Activated CD8-positive, alpha-beta memory T cell treated with anti-CD3 and anti-CD28 coated beads for 1 hour (primary cell): ENCODE measurements at places on chromosomes 6 and 20.

- DNase-seq, result no peak
Observed at GRCh38 chr6:137365707-137366437, 128.3 kb downstream of the OLIG3 start.

DNA sequence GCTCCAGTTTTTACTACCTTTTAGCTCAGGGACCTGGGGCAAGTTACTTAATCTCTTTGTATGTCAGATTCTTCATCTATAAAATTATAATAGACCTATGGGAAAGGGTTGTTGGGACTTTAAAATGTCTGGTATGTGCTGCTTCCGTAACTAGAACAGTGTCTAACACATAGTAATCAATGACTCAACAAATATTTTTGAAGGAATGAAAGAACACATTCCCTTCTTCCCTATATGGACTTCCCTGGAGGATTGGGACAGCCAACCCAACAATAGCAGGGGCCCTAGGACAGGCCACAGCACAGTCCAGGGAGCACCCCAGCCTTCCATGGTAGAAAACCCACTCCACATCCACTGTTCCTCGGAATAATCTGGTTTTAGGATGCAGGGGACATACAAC, 50.7 kb upstream of the TPD52L1 start:
- DNase-seq, result no peak

DNA sequence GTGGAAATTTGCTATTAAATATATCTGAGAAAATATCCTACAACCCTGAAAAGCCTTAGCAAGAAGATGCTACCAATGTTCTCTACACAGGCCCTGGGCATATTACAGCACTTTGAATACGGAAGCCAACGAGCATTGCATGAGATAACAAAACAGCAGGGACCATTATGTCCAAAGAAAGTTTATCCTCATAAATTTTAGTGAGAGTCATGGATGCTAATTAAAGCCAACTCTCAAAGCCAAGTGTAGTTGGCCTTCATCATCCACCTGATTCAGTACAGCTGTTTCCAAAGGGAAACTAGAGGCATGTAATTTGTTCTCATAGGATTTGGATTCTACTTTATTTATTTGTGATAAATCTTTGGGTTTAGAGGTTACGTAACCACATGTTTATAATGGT, 564.8 kb downstream of the RFPL4B start:
- DNase-seq, result no peak

GRCh38 chr20:57102566-57102965, 163.9 kb downstream of the BMP7 start:
- no peak for DNase-seq

DNA sequence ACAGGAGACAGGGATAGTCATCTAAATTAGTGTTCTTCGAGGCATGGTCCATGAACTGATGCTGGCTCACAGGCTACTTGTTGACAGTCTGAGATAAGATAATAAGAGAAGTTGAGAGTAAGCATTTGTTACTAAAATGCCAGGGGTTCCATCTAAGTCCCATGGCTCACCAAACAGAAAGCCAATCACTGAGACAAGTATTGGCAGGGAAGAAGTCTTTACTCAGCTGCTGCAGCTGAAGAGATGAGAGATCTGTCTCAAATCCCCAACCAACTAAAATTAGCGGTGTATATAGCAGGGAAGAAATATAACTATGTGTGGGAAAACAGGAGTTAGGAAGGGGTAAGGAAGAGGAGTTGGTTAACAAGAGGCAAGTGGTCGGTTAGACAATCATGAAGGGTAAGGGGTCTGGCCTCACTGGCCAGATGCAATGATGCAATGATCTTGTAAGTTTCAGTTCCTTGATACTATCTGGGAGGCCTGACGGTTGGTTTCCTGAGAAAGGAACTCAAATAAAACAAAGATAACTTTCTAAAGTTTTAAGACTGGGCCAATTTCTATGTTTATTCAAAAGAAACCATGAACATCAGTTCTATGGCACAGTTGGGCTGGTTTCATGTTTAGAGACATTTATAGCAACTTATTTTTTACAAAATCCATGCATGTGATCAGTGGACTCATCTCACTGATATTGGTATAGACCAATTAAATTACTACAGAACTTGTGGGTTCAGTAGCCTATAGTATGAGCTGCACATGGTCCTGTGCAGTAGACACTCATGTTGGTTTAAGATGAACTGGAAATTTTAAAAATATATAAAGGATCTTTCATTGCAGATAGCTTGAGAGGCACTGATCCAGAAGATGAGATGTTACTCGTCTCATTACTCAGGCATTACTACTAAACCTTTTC, 9.9 kb upstream of the HEBP2 start:
- no peak for DNase-seq

DNA sequence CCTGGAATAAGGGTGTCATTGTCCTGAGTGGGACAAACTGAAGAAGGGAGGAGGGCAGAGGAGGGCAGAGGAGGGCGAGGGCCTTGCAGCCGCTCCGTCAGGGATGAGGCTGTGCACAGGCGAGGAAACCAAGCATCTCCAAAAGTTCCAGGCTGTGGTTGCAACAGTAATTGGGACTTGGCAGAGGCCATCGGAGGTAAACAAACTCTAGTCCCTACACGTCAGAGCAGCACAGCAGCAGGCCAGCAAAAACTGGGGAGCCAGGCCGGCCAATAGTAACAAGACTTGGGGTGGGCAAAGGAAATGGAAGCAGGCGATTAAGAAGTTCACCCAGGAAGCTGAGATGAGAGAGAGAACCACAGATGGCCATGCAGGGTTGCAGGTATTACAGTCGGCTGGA, 142.8 kb downstream of the SMOC2 start:
- DNase-seq, result no peak

GRCh38 chr6:144360401-144360800, 75.3 kb downstream of the UTRN start:
- DNase-seq, result no peak

GRCh38 chr20:53905820-53906191, 164.6 kb downstream of the BCAS1 start:
- DNase-seq, result no peak

DNA sequence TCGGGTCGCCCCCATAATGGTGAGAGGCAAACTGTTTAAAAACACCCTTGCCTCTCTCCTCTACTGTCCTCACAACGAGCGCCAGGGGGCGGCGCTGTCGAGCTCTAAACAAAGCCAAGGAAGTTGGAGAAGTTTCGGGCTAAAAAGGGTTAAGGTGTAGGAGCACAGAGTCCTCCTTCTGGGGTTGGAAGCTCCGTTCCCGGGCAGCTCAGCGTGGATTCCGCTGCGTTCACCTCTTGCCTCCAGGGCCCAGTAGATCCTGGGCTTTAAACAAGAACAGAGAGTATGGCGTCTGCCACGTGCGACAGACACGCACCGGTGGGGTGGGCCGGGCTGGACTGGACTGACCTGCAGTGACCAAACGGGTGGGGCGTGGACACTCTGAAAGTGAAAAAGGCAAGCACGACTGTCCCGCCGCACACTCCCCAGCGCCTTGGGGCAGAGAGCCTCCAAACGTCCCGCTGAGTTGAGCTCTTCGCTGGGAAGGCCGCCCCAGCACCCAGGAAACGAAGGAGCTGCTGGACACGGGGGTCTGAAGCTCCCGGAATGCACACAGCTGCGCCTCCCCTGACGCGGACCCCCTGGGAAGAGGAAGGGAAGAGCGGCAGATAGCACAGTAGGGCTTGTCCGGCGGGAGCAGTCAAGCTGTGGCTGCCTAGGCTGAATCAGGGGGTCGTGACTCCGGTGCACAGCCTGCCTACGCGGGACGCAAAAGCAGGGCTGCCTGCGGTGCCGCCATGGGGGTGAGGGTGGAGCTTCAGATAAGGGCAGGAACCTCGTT, 1.6 kb upstream of the THBD start:
- DNase-seq, result no peak

DNA sequence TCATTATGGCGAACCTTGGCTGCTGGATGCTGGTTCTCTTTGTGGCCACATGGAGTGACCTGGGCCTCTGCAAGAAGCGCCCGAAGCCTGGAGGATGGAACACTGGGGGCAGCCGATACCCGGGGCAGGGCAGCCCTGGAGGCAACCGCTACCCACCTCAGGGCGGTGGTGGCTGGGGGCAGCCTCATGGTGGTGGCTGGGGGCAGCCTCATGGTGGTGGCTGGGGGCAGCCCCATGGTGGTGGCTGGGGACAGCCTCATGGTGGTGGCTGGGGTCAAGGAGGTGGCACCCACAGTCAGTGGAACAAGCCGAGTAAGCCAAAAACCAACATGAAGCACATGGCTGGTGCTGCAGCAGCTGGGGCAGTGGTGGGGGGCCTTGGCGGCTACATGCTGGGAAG, 22.5 kb upstream of the PRND start:
- no peak for DNase-seq

DNA sequence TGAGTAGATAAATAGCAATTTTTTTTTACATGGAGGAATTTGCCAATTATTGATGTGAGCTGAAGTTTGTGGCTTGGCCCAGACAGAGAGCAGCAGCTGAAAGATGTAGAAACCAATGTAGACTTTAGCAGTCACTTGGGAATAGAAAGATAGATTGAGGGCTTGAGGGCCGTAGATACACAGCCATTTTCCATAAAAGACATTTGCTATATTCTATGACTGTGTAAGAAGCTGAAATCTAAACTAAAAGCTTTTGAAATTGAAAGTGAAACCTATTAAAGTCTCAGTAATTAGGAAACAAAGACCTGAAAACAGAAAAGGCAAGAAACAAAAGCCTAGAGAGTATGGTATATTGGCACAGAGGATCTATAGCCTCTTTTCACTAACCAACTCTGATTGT, 332.7 kb downstream of the CENPW start:
- no peak for DNase-seq

DNA sequence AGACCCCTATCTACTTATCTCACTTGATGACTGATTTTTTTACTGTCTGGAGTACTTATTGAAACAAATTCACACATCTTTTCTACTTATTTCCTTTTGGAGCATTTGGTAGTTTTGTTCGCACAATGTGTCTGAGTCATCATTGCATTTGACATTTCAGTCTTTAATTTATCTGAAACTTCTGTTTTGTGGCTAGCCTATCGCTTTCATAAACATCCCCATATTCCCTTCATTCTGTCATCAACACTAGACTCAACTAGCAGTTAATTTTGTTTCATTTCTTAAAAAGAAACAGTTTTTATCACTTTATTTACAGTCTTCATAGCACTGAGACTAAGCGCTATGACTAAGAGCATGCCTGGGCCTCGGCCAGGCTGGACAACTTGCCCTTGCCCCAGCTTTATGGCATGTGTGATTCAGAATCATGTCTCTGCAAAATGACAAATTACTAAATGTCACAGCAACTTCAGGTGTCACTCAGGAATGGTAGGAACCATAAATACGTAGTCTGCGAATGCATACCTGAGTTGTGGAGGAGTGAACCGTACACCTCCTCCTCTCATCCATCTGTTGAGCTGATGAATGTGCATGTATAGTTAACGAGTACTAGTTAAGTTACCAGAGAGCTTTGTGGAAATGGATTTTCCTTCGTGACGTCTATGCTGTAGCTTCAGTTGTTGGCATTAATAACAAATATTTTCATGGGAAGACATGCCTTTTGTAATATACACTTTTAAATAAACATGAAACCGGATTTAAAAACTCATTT, 16.2 kb downstream of the L3MBTL3 start:
- DNase-seq, result no peak

DNA sequence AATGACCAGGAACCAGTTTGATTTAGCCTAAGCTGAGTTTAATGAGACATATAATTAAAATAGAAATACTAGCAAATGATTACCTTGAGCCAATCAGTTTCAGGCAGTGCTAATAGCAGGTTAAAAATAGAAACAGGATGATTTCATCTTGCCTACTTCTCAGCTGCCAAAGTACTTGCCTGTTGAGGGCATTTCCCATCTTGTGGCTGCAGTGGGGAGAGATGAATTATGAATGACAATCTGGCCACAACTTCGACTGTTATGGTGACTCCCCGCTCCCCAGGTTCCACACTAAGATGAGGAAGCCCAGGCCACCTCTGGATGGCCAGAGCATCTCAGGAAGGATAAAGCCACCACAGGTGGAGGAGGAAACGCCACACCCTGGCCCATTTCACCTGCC, 31.3 kb downstream of the MBOAT1 start:
- no peak for DNase-seq

DNA sequence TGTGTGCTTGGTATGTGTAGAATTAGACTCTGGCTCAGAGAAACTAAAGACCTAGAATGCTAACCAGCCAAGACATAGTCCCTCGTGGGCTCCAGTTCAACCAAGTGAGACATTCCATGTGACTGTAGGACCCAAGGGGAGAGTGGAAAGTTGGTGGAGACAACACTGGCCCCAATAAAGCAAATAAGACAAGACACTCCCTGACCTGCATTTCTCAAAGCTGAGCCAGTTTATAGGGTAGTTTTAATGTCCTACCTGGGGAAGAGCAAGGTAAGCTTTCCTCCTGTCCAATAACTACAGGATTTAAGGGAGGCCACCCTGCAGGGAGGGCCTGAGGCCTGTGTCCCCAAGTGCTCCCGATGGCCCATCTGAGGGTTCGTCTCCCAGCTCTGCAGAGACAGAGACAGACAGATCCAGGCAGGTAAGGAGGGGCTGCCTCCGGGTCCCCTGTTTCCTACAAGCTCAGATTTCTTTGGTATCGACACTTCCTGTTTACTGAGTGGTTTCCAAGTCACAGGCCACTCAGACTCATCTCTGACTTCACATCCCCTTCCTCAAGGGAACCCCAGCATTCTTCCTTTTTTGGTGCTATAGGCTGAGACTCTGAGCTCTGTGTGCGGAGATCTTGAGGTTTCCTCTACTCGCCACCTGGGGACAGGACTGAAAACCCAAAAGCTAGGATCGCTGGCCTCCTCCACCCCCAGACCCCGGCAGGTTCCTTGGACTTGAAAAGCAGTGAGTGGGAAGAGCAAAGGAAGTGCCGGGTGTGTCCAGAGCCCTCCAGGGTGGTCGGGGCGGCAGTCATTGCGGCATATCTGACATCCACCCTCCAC, 92.4 kb downstream of the PRND start:
- DNase-seq, result no peak

DNA sequence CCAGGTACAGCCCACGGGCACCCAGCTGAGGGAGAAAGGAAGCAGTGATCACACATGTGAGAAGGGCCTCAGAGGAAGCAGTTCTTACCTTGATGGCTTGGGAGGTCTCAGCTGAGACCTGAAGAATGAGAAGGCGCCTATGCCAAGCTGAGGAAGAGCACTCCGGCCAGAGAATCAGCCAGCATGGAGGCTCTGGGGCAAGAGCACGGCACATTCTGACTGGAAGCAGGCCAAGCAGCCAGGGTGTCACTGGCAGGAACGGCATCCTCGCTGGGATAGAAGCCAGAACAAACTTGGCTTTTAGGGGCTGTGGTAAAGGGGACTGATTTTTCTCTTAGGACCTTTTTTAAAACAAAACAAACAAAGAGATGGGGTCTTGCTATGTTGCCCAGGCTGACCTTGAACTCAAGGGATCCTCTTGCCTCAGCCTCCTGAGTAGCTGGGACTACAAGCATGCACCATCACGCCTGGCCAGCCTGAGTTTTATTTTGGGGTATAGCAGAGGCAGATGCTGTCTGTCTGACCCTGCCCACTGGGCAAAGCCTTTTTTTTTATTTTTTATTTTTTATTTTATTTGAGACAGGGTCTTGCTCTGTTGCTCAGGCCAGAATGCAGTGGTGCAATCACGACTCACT, 17.6 kb downstream of the GHRH start:
- DNase-seq, result no peak
